ENCODE measurements at places on chromosomes 6 and 20.

DNA sequence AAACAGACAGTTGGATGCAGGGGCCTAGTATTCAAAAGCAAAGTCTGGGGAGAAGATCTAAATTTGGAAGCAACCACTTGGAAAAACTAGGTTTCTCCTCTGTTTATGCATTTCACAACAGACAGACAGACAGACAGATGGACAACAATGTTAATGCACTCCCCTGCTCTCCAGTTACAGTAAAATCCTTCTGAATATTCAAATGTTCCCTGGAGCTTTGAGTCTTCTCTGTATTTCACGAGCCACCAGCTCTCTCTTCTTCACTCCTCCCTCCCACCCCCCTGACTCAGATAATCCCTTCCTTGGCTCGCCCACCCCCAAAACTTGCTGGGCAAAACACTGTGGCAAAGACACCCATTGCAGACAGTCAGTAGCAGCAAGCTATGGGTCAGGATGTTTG is 129.3 kb upstream of the TOP1 start:
- no peak for DNase-seq

- DNase-seq, result no peak
Measured at GRCh38 chr6:146598772-146599405, at the start of gene ADGB. ADGB (plus strand) TSS chr6:146598972; CDS start chr6:146599041, 69 bp downstream.

GRCh38 chr20:13418263-13419229 is 197.5 kb downstream of the ISM1 start:
- DNase-seq, result no peak

DNA sequence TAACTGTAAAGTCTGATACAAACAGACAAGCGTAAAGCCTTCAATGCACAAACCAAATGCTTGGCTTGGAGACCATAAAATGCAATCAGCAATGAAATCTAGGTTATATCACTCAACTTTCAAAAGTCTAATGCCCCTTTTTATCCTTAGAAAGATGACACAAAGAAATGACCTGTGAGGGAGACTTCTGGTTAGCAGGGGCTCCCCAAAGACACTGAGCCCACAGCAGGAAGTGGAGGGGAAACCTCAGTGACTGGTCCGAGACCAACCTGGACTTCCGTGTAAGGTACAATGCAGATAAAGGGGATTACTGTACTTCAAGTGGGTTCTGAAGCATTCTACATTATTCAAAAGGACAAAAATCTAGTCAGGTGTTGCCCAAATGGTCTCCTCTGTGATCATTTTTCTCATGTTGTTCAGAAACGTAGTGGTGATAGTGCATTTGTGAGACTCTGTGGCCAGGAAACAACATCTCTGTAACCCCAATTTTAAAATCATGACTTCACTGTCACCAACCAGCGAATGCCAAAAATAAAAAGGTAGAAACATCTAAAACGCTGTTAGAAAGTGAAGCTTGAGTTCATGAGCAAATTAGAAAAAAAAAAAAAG is 88.2 kb downstream of the HIVEP2 start:
- no peak for DNase-seq

- no peak for DNase-seq
Measured at GRCh38 chr6:22513667-22514066, 55.7 kb upstream of the HDGFL1 start.

DNA sequence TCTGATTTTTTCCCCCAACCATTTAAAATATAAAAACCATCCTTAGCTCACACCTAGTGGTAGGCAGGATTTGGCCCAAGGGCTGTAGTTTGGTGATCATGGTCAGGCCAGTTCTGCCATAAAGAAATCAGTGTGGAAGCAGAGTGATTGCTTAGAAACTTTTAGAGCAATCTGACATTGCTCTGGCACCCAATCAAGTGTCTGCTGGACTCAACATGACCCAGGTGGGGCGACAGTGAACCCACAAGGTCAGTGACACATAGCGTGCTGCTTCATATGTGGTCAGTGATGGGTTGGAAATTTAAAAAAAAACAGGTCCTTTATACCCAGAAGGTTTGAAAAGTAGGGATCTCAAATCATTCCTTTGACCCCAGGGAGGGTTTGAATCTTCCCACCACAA is 107.9 kb downstream of the BANF2 start:
- DNase-seq, result no peak

DNA sequence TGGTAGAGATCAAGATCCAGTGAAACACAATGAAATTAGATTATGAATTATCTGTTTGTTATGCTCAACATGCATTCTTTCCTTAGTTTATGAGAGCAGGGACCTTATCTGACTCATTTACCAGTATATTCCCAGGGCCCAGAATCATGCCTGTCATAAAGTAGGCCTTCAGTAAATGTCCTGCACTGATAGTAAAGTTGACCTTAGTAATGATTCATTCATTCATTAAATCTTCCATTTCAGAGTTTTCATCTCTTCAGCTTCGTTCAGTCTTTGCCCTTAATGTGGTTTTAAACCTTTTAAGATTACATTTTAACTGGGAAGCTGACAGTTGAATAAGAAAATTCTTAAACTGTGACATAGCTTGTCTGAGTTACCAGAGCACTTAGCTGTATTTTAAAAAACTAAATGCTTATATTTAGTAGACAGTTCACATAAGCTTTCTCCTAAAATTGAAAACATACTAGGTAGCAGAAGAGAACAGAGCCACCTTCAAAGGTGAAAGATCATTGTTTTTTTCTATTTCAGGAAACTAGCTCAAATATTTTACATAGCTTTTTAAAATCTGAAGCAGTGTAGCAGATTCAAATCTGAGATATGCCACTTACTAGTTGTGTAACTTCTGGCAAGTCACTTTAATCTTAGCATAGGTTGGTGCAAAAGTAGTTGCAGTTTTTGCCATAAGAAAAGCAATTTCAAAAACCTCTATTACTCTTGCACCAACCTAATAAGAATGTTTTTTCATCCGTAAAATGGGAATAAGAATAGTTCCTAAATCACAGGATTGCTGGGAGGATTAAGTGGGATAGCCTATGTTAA is 41.4 kb downstream of the MCM8 start:
- DNase-seq, result no peak

DNA sequence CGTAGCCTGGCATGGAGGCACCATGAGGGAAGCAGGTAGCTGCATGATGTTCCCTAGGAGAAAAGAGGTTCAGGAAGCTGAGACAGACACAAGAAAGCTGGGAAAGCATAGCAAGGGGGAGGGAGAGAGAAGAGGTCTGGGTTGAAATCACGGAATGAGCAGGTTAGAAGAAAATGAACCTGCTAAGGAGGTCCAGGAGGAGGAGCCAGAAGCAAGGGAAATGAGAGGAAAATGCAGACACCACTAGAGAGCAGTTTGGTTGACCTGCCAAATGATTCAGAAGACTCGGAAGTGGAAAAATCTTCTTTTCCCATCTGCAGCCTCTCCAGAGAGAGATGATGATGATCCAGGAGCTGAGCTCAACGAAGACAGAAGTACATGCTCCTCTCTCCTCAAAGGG is 70.9 kb downstream of the VIP start:
- no peak for DNase-seq

- no peak for DNase-seq
Measured at GRCh38 chr6:160030103-160030502, 61.2 kb downstream of the IGF2R start.

DNA sequence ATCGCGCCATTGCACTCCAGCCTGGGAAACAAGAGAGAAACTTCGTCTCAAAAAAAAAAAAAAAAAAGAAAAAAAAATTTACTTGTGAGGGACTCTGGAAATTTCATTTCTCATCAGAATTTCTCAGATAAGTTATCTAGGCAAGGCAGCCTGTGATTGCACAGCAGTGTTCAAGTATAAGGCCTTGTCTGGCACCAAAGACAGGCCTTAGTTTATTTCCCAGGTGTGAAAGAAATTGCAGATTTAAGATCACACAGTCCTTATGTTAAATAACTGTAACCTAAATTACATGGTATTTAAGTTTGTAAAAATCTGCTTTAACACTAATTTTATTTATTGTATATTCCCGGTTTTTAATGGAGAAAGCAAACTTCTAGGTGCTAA is 34.8 kb downstream of the HFE start:
- no peak for DNase-seq
